ENCODE measurements at places on chromosomes 3 and 15.

DNA sequence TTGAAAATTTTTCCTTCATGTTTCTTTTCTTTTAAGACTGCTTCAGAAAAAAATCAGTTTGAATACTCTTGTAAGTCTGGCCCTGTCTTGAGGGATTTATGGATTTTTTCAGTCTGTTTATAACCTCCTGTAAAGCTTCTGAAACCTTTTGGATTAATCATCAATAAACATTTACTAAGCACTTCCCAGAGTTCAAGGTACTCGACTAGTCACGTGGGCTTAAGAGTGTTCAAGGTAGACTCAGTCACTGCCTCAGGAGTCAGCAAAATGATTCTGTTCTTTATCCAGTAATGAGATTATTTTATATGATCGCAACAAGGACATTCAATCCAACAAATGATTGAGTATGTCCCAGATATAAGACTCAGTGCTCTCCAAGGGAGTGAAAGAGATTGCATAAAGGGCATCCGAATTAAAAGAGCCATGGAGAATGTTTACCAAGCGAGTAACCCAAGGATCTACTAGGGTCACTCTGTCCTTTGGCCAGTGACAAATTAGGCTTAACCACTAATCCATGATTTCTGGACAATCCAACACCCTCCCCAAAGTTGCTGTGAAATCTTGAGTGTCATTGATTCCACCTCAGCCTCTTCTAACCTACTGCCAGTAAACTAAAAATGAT is 726.6 kb upstream of the NAALADL2 start:
- no peak for DNase-seq

GRCh38 chr15:65942436-65942835 is 73.1 kb downstream of the RAB11A start:
- DNase-seq: no peak

- DNase-seq: no peak
Observed at GRCh38 chr3:24586920-24587319, 92.3 kb upstream of the THRB start.

GRCh38 chr3:153670577-153670976 is 450.6 kb upstream of the ARHGEF26 start:
- no peak for DNase-seq

- DNase-seq: no peak
Observed at GRCh38 chr3:155370764-155371503, 77.5 kb upstream of the STRIT1 start.

GRCh38 chr15:31498329-31498728 is 171.7 kb downstream of the KLF13 start:
- no peak for DNase-seq

DNA sequence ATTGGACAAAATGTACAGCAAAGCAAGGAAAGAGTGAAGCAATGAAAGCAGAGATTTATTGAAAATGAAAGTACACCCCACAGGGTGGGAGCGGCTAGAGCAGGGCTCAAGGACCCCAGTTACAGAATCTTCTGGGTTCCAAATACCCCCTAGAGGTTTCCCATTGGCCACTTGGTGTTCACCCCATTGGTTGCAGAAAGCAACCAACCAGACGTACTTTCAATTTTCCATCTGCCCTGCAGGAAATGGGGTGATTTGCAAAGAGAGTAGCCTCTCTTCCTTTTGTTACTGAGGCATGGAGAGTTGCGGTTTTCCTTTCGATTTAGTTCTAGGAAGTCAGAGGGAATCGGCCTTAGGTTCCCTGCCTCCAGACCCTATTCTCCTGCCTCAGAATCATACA is 2.4 kb downstream of the PML start:
- no peak for DNase-seq
